ENCODE measurements at places on chromosomes 7 and 10. TPM values are rescaled to one million over a fixed set of nuclear protein-coding genes. Genes with fewer than 3 reads are reported as not detected.
A peak's percentile ranks its signal among the peaks of the same experiment; 100 is the strongest.

The PITX3 gene
- total RNA-seq, result not detected

The LEP gene
- 2.8 TPM for total RNA-seq

The MSMB gene
- total RNA-seq, result not detected

The MUC12 gene
- total RNA-seq, result 0.51 TPM

DNA sequence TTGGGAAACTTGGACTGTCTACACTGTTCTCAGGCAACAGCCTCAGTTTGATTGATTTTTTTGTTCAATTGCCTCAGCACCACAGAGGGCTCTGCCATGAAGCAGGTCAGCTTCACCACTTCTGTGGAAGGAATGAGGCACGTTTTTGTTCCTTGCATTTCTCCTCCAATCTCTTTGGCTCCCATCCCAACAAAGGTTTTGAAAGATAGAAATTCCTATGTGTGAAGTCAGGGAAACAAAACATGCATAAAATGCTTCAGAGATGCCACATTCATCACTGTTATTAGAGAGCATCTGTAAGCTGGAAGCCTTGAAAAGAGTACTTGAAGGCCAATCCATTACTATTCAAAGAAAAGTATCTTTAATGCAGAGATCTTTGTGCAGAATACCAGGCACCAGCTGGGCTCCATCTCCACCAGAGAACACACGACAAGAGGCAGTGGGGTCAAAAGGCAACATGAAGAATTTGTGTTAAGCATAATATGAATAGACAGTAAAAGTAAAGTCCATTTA is 249.1 kb upstream of the LYZL1 start:
- H3K4me1 ChIP-seq, result peaks cover 12% of the 10 kb centered on the region
- H3K36me3 ChIP-seq, result no peaks in the 10 kb centered on the region
- no peaks in the 10 kb centered on the region for H3K27me3 ChIP-seq
- DNase-seq, result peak; percentile 97
- H3K4me3 ChIP-seq, result no peak overlapping the region

DNA sequence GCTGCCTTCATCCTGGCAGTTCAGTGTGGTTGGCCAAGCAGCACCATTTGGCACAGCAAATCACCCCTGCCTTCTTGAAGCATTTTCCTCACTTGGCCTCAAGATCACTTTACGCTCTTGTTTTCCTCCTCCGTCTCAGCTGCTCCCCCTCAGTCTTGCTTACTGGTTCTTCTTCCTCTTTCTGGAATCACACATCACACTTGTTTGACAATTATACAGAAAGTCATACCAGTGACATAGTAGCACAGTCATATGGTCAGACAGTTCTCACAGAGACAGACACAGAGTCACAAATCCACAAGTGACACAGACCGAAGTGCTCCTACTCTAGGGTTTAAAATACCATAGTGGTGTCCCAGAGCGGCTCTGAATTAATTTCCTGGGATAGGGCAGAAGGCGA is 43.8 kb upstream of the ARL4A start:
- H3K27me3 ChIP-seq, result no peaks in the 10 kb centered on the region
- H3K36me3 ChIP-seq, result no peaks in the 10 kb centered on the region
- no peaks in the 10 kb centered on the region for H3K4me1 ChIP-seq
- no peak overlapping the region for H3K4me3 ChIP-seq
- DNase-seq, result no peak

- H3K4me1 ChIP-seq, result no peaks in the 10 kb centered on the region
- no peaks in the 10 kb centered on the region for H3K27me3 ChIP-seq
- H3K36me3 ChIP-seq, result no peaks in the 10 kb centered on the region
- no peak overlapping the region for H3K4me3 ChIP-seq
- H3K27ac ChIP-seq, result no peak overlapping the region
Observed at GRCh38 chr7:146725520-146725919, 608.9 kb downstream of the CNTNAP2 start.

- H3K4me1 ChIP-seq, result peaks cover 3% of the 10 kb centered on the region
- no peak overlapping the region for H3K4me3 ChIP-seq
- H3K27ac ChIP-seq, result peak overlapping the region; percentile 46
- DNase-seq, result no peak
Observed at GRCh38 chr7:94426980-94427875, 32.5 kb downstream of the COL1A2 start.

GRCh38 chr7:6172910-6173295 is 99.5 kb downstream of the CYTH3 start:
- no peaks in the 10 kb centered on the region for H3K27me3 ChIP-seq
- H3K27ac ChIP-seq, result no peak overlapping the region

DNA sequence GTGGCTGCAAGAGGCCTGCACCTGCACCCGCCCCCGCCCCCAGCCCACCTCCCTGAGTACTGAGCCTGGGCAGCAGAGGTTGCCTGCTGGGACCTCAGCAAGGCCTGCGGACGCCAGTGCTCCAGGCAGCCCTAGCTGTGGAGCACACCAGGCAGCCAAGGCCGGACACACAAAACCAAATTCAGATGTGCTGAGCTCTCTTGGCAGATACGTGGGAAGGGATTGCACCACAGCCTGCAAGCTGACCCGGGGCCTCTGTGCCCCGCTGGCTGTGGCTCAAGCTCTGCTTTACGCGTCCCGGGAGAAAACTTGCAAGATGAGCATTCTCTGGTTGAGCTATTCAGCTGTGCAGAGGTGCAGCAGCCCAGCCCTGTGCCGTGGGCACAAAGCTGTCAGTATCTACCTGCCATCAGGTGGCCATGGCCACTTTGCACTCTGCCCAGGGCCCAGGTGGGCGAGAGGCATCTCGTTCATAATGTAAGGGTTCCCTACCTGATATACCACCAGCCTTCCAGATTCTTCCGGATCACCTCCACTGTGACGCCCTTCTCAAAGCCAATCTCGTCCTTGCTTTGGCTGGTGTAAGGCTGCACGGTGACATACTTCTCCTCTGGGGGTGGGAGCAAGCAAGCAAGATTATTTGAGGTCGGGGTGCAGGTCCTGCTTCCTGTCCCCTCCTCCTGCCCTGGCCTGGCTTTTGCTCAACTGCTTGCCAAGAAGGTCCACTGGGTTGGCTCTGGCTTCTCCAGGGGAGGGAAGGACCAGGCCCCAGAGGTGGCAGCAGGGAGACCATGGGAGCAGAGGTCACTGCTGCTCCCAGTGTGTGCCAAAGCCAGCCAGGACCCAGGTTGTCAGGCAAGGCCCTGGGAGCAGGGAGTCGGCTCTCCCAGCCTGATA is 123.4 kb downstream of the NEURL1 start:
- H3K4me3 ChIP-seq, result no peak overlapping the region
- peaks cover 36% of the 10 kb centered on the region for H3K36me3 ChIP-seq
- no peaks in the 10 kb centered on the region for H3K27me3 ChIP-seq
- H3K4me1 ChIP-seq, result peaks cover 77% of the 10 kb centered on the region
- H3K27ac ChIP-seq, result peak overlapping the region; percentile 84
- DNase-seq, result peak; percentile 95

DNA sequence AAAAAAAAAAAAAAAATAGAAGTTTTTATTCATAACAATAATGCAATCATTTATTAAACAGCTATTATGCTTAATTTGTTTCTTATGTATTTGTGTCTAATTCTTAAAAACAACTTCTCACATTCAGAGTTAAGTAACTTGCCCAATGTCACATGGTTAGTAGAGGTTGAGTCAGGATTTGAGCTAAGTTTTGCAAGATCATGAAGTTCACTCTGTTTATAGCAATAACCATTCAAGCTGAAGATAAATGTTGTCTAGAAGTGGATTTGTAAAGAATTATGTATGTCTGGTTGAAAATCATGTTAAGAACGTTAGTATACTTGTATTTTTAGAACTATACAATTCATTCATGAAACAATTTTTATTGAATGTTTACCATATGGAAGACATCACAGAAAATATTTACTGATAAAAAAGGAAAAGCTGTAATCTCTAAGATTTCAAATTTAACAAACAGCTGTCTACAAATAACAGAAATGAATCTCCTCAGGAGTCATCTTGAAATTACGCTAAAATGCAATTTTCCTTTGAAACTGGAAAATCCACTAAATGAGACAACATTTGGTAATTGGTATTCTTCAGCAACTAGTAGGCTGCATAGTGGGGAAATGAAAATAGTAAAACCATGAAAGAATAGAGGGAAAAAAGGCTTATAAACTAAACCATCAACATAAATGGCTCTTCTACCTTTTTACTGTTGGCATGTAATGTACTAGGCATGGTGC is 70.5 kb upstream of the AHR start:
- no peaks in the 10 kb centered on the region for H3K36me3 ChIP-seq
- no peak overlapping the region for H3K27ac ChIP-seq
- no peaks in the 10 kb centered on the region for H3K4me1 ChIP-seq
- H3K4me3 ChIP-seq, result no peak overlapping the region

GRCh38 chr7:96527133-96527827 is 182.4 kb downstream of the SEM1 start:
- H3K27ac ChIP-seq, result no peak overlapping the region
- no peak overlapping the region for H3K4me3 ChIP-seq
- no peaks in the 10 kb centered on the region for H3K36me3 ChIP-seq
- no peaks in the 10 kb centered on the region for H3K27me3 ChIP-seq
- DNase-seq, result no peak
- H3K4me1 ChIP-seq, result no peaks in the 10 kb centered on the region

- peaks cover 20% of the 10 kb centered on the region for H3K4me1 ChIP-seq
- H3K4me3 ChIP-seq, result no peak overlapping the region
- DNase-seq, result no peak
- no peaks in the 10 kb centered on the region for H3K36me3 ChIP-seq
- no peak overlapping the region for H3K27ac ChIP-seq
Observed at GRCh38 chr7:55570218-55570873, 2.0 kb downstream of the VOPP1 start.

- no peak overlapping the region for H3K27ac ChIP-seq
- H3K4me3 ChIP-seq, result no peak overlapping the region
Observed at GRCh38 chr10:1123972-1124371, 67.8 kb downstream of the WDR37 start.

DNA sequence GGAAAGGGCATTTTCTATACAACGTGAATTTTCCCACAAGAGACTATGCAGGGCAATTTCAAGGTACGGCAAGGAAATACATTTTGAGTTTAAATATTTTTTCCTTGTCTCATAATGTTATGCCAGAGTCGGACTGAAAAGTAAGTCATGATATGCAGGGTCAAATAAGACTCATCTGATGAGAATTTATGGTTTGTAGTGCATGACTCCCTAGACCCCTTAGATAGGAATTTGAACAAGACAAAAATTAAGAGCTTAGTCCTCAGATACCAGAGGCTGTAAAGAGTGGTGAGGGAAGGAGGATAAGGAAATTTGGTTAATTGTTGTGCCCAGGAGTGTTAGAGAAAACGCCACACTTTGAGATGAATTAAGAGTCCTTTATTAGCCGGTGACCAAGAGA is 616.6 kb downstream of the XPNPEP1 start:
- H3K36me3 ChIP-seq, result no peaks in the 10 kb centered on the region
- H3K27me3 ChIP-seq, result no peaks in the 10 kb centered on the region
- no peak for DNase-seq
- no peak overlapping the region for H3K27ac ChIP-seq

DNA sequence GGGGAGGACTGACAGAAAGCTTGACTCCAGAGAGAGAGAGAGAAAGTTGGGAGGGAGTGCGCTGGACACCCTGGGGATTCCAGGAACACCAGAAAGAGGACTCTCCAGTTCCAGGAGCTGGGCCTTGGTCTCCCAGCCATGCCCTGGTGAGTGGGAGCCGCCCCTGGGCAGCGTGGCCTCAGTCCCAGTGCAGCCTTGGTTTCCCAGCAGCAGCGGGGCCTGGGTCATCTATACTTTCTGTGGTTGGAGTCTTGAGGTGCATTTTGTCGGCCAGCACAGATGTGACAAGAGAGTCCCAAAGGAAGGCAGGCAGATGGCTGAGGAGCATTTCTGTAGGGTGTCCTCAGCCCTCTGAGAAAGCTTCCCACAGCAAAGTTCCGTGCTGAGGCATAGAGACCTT is 334.7 kb upstream of the ZNF32 start:
- DNase-seq, result no peak
- H3K4me3 ChIP-seq, result no peak overlapping the region
- no peaks in the 10 kb centered on the region for H3K4me1 ChIP-seq
- H3K27me3 ChIP-seq, result no peaks in the 10 kb centered on the region
- H3K36me3 ChIP-seq, result no peaks in the 10 kb centered on the region

DNA sequence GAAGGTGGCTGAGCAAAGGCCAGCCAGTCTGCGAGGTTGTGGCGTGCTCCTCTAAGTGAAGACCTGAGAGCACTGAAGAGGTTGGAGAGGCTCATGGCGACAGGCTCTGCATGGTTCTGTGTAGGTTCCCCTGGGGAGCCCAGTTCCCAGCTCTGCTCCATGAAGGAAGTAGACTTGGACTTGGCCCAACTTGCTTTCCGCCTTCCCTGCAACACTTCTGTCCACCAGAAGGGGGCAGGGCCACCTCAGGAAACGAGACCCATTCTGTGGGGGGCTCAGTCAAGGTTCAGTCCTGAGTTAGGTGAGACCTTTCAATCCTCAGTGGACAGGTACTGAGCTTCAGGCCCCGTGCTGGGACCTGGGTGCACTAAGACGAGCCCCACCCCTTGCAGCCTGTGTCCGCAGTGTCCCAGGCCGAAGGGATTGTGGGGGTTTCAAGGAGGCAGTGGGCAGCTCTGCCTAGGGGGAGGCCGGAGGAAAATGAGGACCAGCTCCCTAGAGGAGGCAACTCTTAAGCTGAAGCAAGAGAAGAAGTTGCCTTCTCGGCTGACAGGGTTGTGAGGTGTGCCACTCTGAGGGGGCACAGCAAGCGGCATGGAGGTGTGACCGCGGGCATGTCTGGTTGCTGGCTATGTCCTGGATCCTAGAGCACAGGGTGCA is 15.0 kb upstream of the PCBD1 start:
- H3K27me3 ChIP-seq, result peaks cover 15% of the 10 kb centered on the region
- H3K4me1 ChIP-seq, result no peaks in the 10 kb centered on the region
- peak; percentile 50 for DNase-seq

- H3K4me3 ChIP-seq, result peak overlapping the region; percentile 38
- H3K27ac ChIP-seq, result peak overlapping the region; percentile 54
- H3K27me3 ChIP-seq, result no peaks in the 10 kb centered on the region
- no peaks in the 10 kb centered on the region for H3K36me3 ChIP-seq
- H3K4me1 ChIP-seq, result peaks cover 28% of the 10 kb centered on the region
Observed at GRCh38 chr10:110530131-110530831, 32.6 kb downstream of the DUSP5 start.

- H3K36me3 ChIP-seq, result no peaks in the 10 kb centered on the region
- no peak overlapping the region for H3K27ac ChIP-seq
- no peaks in the 10 kb centered on the region for H3K27me3 ChIP-seq
- H3K4me1 ChIP-seq, result no peaks in the 10 kb centered on the region
Observed at GRCh38 chr10:92747600-92747999, 57.8 kb downstream of the HHEX start.

DNA sequence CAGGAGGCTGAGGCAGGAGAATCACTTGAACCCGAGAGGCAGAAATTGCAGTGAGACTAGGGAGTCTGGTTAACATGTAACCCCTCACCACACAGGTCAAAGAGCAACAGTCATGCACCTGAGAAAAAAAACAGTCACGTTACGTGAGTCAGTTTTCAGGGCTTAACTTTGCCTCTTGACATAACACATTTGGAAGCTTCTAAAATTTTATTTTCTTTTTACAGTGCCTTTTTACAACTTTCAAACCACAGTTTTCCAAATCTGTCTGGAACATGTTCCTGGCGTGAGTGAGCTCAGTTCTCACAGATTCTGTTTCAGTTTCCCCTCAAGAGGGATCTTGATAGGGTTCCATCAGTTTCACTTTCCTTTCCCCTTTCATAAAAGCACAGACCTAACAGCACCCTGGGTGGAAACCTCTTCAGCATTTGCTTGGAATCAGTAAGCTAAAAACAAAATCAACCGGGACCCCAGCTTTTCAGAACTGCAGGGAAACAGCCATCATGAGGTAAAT is 4.4 kb downstream of the IFIT3 start:
- peak overlapping the region; percentile 65 for H3K4me3 ChIP-seq
- DNase-seq, result peak; percentile 60
- peaks cover 8% of the 10 kb centered on the region for H3K4me1 ChIP-seq
- H3K36me3 ChIP-seq, result no peaks in the 10 kb centered on the region
- H3K27me3 ChIP-seq, result no peaks in the 10 kb centered on the region

GRCh38 chr10:98262571-98262970 is 5.4 kb downstream of the LOXL4 start:
- no peaks in the 10 kb centered on the region for H3K27me3 ChIP-seq
- H3K4me3 ChIP-seq, result no peak overlapping the region
- H3K4me1 ChIP-seq, result peaks cover 7% of the 10 kb centered on the region
- H3K27ac ChIP-seq, result no peak overlapping the region
